ENCODE measurements at places on chromosomes 4 and X. TPM values are rescaled to one million over a fixed set of nuclear protein-coding genes. Genes with fewer than 3 reads are reported as not detected.

The ANXA10 gene
- total RNA-seq, result not detected

The REELD1 gene
- 0.62 TPM for total RNA-seq

The USP26 gene
- not detected for total RNA-seq

The ADH6 gene
- not detected for total RNA-seq

The TGIF2LX gene
- total RNA-seq, result not detected

- no peak overlapping the region for H3K4me3 ChIP-seq
- DNase-seq, result no peak
- no peaks in the 10 kb centered on the region for H3K27me3 ChIP-seq
- H3K27ac ChIP-seq, result no peak overlapping the region
- H3K36me3 ChIP-seq, result no peaks in the 10 kb centered on the region
Observed at GRCh38 chr4:189835505-189835904, 105.2 kb upstream of the FRG1 start.

DNA sequence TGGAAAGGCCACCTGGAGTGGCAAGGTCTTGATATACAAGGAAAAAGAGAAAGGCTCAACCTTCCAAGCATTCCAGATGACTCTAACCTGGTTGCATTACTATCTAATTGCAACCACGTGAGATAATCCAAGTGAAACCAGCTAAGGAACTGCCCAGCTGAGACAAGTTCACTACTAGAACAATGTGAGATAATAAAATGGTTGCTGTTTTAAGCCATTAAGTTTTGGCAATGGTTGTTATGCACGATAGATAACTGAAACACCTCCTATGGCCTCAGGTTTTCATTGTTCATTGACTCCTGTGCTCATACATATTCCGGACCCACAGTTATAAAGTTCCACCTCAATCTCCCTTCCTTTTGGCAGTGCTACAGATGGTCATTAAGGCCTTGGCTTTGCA is 9.2 kb upstream of the CXorf66 start:
- H3K4me3 ChIP-seq, result no peak overlapping the region
- H3K27me3 ChIP-seq, result no peaks in the 10 kb centered on the region
- no peaks in the 10 kb centered on the region for H3K4me1 ChIP-seq
- H3K27ac ChIP-seq, result no peak overlapping the region
- no peak for DNase-seq

GRCh38 chr4:24063731-24064130 is 173.9 kb upstream of the PPARGC1A start:
- H3K27me3 ChIP-seq, result no peaks in the 10 kb centered on the region
- no peak overlapping the region for H3K27ac ChIP-seq
- no peak overlapping the region for H3K4me3 ChIP-seq
- H3K36me3 ChIP-seq, result no peaks in the 10 kb centered on the region
- DNase-seq, result no peak

DNA sequence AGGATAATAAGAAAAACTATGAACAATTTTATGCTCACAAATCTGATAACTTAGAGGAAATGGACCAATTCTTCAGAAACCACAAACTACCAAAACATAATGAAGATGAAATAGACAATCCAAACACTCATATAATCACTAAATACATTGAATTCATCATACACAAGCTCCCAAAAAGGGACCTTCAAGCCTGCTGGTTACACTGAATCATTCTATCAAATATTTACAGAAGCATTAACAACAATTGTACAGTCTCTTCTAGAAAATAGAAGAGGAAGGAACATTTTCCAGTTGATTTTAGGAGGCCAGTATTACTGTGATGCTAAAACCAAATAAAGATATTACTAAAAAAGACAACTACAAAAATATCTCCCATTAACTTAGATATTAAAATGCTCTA is 88.3 kb downstream of the IL15 start:
- peaks cover 9% of the 10 kb centered on the region for H3K36me3 ChIP-seq
- no peaks in the 10 kb centered on the region for H3K4me1 ChIP-seq
- no peak for DNase-seq
- H3K27ac ChIP-seq, result no peak overlapping the region

- H3K4me3 ChIP-seq, result no peak overlapping the region
- no peaks in the 10 kb centered on the region for H3K27me3 ChIP-seq
- H3K4me1 ChIP-seq, result peaks cover 3% of the 10 kb centered on the region
Observed at GRCh38 chr4:71270901-71271300, 67.9 kb upstream of the SLC4A4 start.

GRCh38 chrX:124651031-124651430 is 304.7 kb downstream of the SH2D1A start:
- DNase-seq, result no peak
- H3K4me3 ChIP-seq, result no peak overlapping the region
- no peaks in the 10 kb centered on the region for H3K4me1 ChIP-seq
- H3K36me3 ChIP-seq, result no peaks in the 10 kb centered on the region
- H3K27me3 ChIP-seq, result no peaks in the 10 kb centered on the region

GRCh38 chr4:108053251-108053711 is 63.6 kb downstream of the HADH start:
- no peaks in the 10 kb centered on the region for H3K4me1 ChIP-seq
- no peak for DNase-seq
- no peaks in the 10 kb centered on the region for H3K27me3 ChIP-seq
- no peaks in the 10 kb centered on the region for H3K36me3 ChIP-seq

DNA sequence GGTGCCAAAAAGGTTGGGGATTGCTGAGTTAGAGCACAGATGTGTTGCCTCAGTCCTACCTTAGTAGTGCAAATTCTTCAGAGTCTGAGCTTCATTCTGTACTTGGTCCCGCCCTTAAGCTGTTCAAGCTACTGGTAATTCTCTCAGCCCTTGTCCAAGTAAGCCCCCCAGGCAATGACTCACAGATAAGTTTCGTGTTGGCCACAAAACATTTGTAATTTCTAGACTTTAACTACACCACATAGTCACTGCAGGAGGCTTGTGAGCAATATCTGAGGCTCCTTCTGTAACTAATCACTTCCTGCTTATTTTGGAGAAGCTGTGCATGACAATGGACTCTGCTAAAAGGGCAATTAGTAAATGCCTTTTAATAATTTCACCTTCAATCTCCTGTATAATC is 1420.5 kb downstream of the PCDH7 start:
- no peaks in the 10 kb centered on the region for H3K36me3 ChIP-seq
- H3K4me1 ChIP-seq, result no peaks in the 10 kb centered on the region
- no peak overlapping the region for H3K27ac ChIP-seq
- H3K27me3 ChIP-seq, result no peaks in the 10 kb centered on the region

- DNase-seq, result no peak
- no peaks in the 10 kb centered on the region for H3K27me3 ChIP-seq
- H3K27ac ChIP-seq, result no peak overlapping the region
- no peak overlapping the region for H3K4me3 ChIP-seq
Observed at GRCh38 chrX:106415276-106415895, 196.4 kb upstream of the RADX start.

GRCh38 chrX:1545776-1546408 is 8.9 kb upstream of the P2RY8 start:
- H3K36me3 ChIP-seq, result no peaks in the 10 kb centered on the region
- no peaks in the 10 kb centered on the region for H3K4me1 ChIP-seq
- H3K4me3 ChIP-seq, result no peak overlapping the region

- no peak overlapping the region for H3K4me3 ChIP-seq
- H3K4me1 ChIP-seq, result no peaks in the 10 kb centered on the region
- no peak overlapping the region for H3K27ac ChIP-seq
- no peak for DNase-seq
- H3K27me3 ChIP-seq, result no peaks in the 10 kb centered on the region
Observed at GRCh38 chr4:43238008-43238407, 345.5 kb downstream of the GRXCR1 start.

DNA sequence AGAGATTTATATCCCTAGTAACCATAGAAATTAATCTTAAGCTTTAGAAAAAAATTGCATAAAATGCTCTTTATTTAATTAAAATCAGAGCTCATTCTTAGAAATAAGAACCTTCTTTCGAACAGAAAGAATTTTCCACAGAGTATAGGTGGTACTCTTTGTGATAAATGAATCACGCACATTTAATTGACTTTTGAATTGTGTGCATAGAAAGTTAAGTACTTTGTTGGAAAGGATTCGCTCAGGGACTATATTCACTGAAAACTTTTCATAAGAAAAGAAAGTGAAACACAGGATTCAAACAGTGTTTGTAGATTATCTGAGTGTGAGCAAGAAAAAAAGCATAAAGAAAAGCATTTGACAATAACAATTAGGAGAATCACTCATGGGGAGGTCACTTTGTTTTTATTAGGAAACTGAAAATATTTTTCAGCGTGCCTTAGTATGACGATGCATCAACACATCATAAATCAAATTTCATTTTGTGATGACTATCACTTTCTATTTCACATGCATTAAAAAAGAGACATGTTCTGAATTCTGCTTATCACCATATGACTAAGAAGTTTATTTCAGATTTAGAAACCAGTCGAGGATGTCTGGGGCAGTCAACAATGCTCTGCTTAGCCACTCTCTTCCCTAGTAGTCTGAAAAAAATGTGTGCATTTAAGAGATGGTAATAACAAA is 49.5 kb downstream of the STX18 start:
- H3K4me1 ChIP-seq, result peaks cover 23% of the 10 kb centered on the region
- peak overlapping the region; percentile 84 for H3K27ac ChIP-seq
- no peaks in the 10 kb centered on the region for H3K27me3 ChIP-seq
- DNase-seq, result peak; percentile 56

GRCh38 chrX:115372152-115372551 is 82.6 kb downstream of the LUZP4 start:
- no peak for DNase-seq
- H3K4me3 ChIP-seq, result no peak overlapping the region
- H3K27ac ChIP-seq, result no peak overlapping the region
- H3K36me3 ChIP-seq, result no peaks in the 10 kb centered on the region

Data from GM12878 (cell line).